Adrenal gland (tissue), 19 donors: ENCODE measurements at places on chromosomes 13 and 19. TPM values are rescaled to one million over a fixed set of nuclear protein-coding genes. Genes with fewer than 3 reads are reported as not detected.
A peak's percentile ranks its signal among the peaks of the same experiment; 100 is the strongest.

GRCh38 chr19:7751157-7751783 is 3.9 kb upstream of the CD209 start:
- DNase-seq = no peak

DNA sequence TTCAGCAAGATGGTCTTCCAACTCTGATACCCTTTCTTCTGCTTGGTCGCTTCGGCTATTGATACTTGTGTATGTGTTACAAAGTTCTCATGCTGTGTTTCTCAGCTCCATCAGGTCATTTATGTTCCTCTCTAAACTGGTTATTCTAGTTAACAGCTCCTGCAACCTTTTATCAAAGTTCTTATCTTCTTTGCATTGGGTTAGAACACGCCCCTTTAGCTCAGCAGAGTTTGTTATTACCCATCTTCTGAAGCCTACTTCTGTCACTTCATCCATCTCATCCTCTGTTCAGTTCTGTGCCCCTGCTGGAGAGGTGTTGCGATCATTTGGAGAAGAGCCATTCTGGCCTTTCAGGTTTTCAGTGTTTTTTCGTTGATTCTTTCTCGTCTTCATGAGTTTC is 18.7 kb downstream of the ACOD1 start:
- DNase-seq = no peak

DNA sequence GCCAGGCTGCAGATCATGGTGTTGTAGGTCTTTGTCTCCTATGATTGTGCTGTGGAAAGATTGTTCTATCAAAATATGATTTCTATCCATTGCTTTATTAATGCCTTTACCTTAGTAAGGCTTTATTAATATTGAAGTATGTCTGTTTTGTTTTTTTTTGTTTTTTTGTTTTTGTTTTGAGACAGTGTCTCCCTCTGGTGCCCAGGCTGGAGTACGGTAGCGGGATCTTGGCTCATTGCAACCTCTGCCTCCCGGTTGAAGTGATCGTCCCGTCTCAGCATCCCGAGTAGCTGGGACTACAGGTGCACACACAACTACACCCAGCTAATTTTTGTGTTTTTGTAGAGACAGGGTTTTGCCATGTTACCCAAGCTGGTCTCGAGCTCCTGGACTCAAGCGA is 7.7 kb downstream of the IRGC start:
- no peak for DNase-seq

- DNase-seq = no peak
Measured at GRCh38 chr19:39405958-39406655, 540 bp upstream of the ZFP36 start.

GRCh38 chr19:13637664-13638063 is 126.7 kb upstream of the MRI1 start:
- DNase-seq = no peak

DNA sequence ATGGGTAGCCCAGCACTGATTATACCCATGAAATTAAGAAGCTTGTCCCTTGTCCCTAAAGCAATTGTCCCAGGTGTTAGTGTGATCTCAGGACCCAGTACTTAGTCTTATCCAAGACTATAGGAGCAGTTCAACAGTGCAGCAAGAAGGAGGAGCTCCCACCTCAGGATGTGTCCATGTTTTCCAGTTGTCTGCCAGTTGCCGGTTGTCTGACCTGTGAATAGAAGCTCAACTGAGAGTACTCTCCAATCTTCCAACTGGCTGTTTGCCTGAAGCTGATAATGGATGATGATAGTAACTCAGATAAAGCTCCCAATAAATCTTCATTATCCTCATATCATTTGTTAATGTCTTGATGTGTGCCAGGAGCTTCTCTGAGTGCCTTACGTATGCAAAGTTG is 107.2 kb upstream of the HTR2A start:
- peak; percentile 61 for DNase-seq

The KIRREL2 gene
- 0.06 TPM for total RNA-seq

The CEACAM3 gene
- total RNA-seq = not detected

The GPR12 gene
- not detected for total RNA-seq

The MIR17HG gene
- total RNA-seq = 1.3 TPM
